ENCODE measurements at places on chromosomes 5 and 9.

DNA sequence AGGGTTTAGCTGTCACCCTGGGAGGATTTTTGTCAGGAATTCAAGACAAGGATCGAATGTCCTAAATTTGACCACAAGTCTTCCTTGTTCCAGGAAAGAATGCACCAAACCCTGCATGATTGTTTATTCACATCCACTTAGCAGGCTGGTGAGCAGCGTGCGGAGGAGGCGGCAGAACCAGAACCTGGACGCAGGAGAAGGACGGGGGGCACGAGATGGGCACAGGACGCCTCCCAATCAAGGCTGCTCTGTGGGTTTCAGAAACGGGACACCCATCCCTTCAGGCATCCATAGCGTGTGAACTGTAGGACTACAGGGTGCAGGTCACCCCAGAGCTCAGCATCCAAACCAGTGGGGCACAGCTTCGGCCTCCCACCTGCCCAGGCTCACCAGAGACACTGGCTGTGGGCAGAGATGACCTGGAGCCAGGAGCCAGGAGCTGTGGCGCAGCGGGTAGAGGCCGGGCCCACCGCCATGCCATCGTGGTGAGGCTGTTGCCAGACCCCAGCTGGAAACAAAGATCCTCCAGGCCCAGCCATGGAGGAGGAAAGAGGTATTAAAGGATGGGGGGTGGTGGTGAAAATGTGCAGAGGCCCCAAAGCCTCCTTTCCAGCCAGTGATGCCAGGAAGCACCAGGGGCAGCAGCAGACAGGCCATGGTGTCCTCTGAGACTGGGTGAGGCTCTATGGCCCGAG is 32.3 kb upstream of the ADAMTS2 start:
- DNase-seq = no peak

GRCh38 chr9:37293664-37294524 is 128.6 kb upstream of the GRHPR start:
- no peak for DNase-seq

- DNase-seq = no peak
Observed at GRCh38 chr9:7542693-7543092, 256.9 kb downstream of the DMAC1 start.

DNA sequence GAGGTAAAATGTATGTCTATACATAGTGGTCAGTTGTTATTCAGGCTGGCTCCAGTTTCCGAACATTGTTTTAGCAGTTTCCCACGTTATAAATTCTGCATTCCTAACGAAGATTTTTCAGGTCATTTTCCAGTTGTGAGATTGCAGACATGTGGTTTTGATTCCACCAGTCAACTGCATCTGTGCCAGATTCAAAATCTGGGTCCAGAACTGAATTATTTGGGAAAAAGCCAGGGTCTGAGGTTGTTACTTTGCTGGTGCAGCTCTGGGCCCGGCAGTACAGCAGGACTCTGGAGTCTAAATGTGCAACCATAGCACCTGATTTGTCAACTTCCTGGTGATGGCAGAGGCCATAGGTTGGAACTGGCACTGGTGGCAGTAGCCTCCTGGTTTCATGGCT is 105.7 kb upstream of the MEGF10 start:
- DNase-seq = no peak

- no peak for DNase-seq
Observed at GRCh38 chr5:91941588-91941987, 558.5 kb upstream of the ARRDC3 start.

DNA sequence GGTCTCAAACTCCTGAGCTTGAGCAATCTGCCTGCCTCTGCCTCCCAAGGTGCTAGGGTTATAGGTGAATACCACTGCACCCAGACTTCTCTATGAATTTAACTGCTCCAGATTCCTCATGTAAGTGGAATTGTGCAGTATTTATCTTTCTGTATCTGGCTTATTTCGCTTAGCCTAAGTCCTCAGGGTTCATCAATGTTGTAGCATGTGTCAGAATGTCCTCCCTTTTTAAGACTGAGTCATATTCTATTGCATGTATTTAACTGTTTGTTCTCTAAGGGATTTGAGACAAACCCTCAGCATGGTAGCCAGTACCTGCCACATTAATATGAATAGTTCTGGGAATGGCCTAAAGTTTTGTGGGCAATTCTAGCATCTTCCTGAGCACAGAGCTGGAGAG is 53.9 kb upstream of the TUT7 start:
- no peak for DNase-seq

GRCh38 chr5:19655627-19656026 is 332.4 kb downstream of the CDH18 start:
- DNase-seq = no peak

DNA sequence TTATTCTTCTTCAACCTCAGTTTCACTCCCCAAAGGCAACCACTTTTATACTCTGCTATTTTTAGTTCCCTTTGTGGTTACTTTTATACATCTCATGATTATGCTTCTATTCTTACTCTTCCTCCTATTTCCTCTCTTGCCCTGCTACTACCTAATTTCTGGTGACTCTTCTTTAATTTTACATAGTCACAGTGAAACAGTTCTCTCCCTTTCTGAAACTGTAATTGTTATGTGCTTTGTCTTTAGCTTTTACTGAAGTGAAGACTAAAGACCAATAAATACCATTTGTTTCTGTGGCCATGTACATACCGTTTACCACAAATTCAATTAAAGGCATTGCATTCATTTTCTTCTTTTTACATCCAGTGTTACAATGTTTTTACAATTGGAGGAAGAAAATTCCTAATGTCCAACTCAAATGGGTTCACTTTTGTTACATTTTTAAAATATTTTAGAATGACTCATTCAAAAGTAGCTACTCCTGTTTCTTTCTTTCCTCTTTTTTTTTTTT is 410.6 kb downstream of the PSAT1 start:
- no peak for DNase-seq

- DNase-seq = no peak
Observed at GRCh38 chr5:175824676-175825075, 46.7 kb upstream of the CPLX2 start.

- no peak for DNase-seq
Observed at GRCh38 chr9:37010180-37010579, 23.9 kb downstream of the PAX5 start.

- no peak for DNase-seq
Observed at GRCh38 chr5:932151-932627, 39.5 kb downstream of the TRIP13 start.

GRCh38 chr5:14153932-14154731 is 11.0 kb downstream of the TRIO start:
- no peak for DNase-seq

- DNase-seq = peak; percentile 64
Observed at GRCh38 chr9:122350577-122351355, 20.1 kb upstream of the PTGS1 start.

DNA sequence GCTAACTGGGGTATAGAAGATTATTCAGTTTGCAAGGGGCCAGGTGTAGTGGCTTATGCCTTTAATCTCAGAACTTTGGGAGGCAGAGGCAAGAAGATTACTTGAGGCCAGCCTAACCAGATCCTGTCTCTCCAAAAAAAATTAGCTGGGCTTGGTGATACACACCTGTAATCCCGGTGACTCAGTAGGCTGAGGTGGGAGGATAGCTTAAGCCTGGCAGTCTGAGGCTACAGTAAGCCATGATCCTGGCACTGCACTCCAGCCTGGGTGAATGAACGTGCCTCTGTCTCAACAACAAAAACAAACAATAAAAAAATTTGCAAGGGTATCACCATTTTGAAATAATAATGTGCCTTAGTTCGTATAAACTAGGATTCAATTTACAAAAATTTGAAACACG is 51.3 kb downstream of the BAAT start:
- DNase-seq = no peak

DNA sequence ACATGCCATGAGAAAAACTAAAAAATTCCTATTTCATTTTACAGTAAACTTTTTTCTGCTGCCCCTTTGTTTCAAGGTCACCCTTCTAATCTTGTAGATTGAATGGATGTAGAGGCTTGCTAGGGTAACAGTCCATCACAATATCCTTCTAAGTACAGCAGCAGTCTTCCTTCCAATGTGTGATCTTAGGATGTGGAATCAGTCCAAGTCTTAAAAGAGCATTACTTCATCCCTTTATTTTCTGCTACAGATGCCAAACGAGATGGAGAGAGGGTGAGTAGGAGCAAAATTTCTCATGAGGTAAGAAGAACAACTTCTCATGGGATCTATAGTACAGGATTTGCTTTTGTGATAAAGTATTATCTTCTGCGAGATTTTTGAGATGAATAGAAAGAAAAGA is 704 bp upstream of the IL33 start:
- DNase-seq = no peak

DNA sequence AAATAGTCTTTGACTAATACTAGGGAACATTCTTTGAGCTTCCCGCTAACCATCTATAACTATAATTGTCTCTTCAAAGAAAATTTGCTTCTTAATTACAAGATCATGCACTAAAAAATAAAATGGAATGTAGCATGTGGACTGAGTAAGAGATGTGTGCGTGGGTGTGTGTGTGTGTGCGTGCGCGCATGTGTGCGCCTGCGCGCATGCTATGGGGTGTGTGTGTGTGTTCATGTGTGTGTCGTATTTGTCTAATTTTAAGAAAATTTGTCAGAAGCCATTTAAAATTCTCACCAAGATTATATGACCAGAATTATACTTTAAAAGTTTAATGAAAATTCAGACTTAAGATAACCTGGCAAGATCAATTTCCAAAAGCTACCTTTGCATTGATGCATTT is 593.0 kb downstream of the ACTL7B start:
- no peak for DNase-seq

DNA sequence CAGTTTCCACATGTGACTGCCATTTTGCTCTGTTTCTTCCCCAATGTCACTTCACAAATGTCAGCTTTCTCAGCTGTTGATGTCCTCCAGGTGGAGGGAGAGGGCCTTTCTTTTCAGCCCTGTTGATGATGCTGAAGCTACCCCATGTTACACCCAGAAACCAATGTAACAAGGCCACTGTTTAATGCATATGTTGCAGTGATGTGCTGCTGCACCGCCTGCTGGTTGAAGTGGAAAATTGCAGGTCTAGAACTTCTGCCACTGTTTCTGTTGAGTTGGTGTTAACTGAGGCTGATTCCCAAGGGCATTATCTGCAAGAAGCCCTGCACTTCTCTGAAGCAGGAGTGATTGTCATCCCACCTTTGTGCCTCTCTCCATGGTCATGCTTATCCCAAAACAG is 428.4 kb downstream of the KDM4C start:
- DNase-seq = no peak

DNA sequence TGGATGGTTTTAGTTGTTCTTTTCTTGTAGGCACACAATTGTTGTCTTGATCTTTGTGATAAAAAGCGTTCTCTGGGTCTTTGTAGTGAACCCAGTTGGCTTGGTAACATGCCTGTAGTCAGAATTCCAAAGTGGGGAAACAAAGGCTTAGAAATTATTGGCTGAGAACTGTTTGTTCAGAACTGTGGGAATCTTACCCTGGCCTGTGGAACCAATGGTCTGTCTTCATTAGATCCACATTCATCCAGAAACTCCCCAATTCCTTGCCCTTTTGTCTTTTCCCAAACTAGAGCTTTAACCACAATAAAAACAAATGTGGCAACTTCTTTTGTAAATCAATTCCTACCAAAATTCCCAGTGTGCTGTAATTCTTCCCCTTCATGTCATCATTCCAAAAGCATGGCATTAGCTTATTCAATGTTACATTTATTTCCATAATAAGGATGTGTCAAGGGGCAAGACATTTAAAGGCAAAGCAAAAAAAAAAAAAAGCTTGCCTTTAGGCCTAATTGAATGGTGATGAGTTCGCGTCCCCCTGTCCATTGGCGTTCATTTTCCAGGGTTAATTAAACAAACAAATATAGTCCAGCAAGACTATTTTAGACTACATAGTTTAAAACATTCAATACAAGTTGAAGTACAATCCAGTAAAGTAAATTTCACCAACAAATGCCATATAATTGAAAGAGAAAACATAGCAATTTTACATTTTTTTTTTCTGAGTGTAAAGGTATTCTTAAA is 249.8 kb upstream of the ZNF608 start:
- DNase-seq = no peak

- DNase-seq = no peak
Observed at GRCh38 chr9:103904242-103904641, 189.9 kb upstream of the SMC2 start.

GRCh38 chr5:133790898-133791297 is 177.5 kb downstream of the C5orf15 start:
- no peak for DNase-seq

DNA sequence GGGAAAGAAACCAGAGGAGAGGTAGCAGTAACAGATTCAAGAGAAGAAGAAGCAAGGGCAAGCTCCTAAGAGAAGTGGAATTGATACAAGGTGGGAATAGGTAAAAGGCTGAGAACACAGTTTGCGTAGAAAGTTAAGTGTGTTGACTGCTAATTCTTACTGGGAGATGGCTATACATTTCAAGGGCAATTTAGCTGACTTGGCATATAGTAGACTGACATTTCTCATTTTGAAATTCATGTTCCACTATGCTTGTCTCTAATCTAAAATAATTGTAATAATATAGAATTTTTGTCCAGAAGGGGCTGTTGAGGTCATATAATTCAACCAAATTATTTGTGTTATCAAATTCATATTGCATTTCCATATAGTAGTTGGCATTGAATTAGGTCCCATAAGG is 144.0 kb downstream of the ATG10 start:
- no peak for DNase-seq

DNA sequence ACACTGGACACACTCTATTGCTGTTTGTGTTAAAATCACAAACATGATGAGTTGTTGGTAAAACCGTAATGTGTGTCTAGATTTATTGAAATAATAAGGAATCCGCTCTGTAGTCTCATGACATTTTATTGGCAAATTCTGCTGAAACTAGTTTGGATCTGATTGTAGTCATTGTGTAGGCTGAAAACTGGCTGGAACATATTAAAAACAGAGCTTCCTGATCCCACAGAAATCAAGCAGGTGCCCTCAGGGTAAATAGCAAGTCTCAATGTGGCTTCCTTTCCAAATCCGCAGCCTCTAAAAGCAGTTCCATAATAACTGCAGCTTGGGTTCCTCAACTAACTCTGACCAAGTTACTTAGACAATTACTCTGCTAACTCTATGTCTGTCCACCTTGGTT is 427.5 kb upstream of the KIF2A start:
- DNase-seq = no peak

DNA sequence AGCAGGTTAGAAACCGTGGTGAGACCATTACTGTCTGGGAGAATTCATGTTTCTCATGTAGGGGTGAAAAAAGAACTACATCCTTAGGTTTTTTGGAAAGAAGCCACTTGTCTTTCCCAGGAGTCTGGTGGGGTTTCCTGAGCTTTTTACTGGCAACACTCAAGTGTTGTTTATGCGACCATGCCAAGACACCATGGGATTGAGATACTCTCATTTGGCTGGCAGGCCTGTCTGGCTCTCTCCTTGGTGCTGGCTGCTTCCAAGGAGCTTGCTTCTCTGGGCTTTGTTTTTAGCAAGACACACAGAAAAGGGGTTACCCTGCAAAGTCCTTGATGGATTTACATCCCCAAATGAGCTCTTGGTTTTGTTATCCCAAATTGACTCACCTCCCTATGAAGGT is 80.9 kb upstream of the ISL1 start:
- DNase-seq = no peak

GRCh38 chr5:176770431-176770830 is 39.9 kb upstream of the UNC5A start:
- no peak for DNase-seq

GRCh38 chr5:123186771-123187170 is 97.7 kb downstream of the PRDM6 start:
- DNase-seq = no peak

All from stimulated activated CD8-positive, alpha-beta memory T cell treated with anti-CD3 and anti-CD28 coated beads, Interleukin-2, amount 100 ng/mL, for 1 hour (primary cell).